ENCODE measurements at places on chromosomes 12 and 14.

DNA sequence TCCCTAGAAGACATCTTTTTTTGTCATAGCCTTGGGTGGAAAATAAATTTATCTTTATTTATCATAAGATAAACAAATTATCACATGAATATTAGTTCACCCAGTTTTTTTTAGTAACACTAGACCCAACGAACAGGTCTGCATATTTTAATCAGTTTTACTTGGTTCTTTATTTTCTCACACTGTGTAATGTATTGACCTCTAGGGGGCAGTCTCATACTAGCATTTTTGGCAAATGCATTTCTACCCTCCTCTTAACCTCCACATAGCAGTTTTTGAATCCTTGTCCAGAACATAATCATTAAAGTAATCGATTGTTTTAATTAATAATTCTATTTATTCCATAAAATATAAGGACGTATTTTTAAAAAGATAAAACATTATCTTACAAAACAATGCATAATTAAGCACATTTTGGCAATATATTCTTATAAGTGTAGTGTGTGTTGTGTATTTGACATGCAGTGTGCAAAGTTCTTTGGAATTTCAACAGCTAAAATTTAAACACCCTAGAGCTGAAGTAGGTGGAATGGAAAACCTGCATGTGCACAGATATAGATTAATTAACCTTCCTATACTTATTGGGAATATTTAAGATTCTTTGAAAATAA, 31.6 kb upstream of the PTPRQ start:
- peak; percentile 19 for DNase-seq

DNA sequence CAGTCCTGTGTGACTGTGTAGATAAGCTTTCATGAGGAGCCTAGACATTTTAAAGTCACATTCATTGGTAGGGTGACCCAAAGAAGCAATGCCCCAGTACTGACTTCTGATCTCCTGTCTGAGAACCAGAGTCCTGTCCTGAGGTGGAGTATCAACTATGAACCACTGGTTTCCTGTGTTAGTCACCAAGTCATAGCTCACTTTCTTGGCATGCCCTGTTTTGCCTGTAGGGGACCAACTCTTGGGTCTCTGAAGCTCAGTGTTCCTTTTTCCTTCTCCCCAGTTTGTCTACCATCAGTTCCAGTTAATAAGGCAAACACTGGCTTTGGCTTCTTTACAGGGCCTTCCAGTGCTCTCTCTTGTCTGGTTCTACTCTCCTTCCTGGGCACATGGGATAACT, 97.4 kb downstream of the C12orf75 start:
- peak; percentile 0 for DNase-seq

DNA sequence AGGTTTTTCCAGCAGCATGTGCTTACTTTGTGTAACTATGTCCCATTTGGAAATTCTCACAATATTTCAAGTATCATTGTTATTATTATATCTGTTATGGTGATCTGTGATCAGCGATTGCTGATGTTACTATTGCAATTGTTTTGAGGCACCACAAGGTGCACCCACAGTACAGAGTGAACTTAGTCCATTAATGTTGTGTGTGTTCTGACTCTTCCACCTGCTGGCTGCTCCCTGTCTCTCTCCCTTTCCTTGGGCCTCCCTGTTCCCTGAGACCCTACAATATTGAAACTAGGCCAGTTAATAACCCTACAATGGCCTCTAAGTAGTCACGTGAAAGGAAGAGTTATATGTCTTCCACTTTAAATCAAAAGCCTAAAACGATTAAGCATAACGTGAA, 153.9 kb downstream of the PIK3C2G start:
- DNase-seq: no peak

GRCh38 chr12:88325076-88325815, 183.1 kb downstream of the TMTC3 start:
- DNase-seq: no peak

- no peak for DNase-seq
Measured at GRCh38 chr14:100740196-100740825, 13.6 kb downstream of the DLK1 start.

DNA sequence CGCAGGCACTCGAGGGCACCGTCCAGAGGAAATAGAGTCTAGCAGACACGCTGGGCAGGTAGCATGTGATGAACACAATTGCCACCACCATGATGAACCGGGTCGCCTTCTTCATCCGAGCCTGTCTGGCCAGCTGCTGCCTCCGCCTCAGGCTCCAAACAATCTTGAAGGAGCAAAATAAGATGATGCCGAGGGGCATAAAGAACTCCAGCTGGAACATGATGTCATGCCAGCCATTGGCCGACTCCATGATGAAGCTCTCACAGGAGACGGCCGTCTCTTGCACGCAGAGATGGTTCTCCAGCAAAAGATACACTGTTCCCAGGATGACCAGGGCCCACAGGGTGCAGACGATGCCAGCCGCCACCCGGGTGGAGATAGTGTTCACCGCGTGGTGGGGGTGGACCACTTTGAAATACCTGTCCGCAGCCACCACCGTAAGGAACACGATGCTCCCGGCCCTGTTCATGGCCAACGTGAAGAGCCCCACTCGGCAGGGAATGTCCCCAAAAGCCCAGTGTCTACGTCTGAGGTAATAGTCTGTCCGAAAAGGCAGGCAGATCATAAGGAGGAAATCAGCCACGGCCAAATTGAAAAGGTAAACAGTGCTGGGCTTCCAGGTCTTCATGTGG, 945 bp downstream of the HCAR1 start:
- no peak for DNase-seq

- DNase-seq: no peak
Measured at GRCh38 chr14:99944241-99944651, 121.0 kb upstream of the EVL start.

DNA sequence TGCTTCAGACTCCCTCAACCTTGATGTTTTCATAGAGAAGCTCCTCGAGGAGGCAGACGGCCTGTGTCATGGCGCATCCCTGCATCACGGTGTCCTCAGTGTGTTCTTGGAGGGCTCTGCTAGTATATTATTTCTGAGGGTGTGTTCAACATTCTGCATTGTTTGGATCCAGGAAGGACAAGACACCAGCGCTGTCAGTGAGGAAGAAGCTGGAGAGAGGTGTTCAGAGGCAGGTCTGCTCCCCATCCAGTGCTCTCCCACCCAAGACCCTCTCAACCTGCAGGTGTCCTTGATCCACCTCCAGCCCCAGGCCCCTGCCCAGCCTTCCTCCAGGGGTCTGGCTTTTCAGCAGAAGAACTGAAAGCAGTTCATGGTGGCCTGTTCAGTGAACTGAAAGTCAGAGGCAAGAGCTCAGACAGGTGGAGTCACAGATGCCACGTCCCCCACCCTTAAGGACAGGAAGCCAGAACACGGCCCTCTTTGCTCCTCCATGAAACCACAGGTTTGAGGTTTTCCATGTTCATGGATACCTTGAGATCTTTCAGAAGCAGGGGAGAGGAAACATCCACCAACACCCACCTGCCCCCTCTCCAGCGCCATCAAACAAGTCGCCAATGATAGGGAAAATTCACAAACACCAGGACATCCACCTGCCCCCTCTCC, 37.4 kb downstream of the DIO3 start:
- no peak for DNase-seq

GRCh38 chr12:51368640-51369517, 22.3 kb downstream of the GALNT6 start:
- DNase-seq: peak; percentile 94

DNA sequence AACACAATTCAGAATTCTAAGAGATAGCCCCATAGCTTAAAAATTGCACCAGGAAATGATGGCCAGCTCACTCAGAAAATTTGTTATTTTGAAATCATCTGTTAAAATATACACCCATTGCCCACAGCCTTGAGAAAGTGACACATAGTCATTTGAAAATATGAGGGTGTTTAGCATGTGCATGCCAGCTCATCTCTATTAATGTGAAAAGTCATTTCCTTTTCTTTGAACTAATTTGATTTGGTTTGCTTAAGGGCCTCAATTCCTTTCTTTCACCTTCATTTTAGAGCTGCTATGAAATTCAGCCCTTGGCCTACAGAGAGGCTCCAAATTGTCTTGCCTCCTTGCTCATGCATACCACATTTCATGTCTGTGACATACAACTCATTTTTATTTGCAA, 241.4 kb downstream of the PHLDA1 start:
- no peak for DNase-seq

DNA sequence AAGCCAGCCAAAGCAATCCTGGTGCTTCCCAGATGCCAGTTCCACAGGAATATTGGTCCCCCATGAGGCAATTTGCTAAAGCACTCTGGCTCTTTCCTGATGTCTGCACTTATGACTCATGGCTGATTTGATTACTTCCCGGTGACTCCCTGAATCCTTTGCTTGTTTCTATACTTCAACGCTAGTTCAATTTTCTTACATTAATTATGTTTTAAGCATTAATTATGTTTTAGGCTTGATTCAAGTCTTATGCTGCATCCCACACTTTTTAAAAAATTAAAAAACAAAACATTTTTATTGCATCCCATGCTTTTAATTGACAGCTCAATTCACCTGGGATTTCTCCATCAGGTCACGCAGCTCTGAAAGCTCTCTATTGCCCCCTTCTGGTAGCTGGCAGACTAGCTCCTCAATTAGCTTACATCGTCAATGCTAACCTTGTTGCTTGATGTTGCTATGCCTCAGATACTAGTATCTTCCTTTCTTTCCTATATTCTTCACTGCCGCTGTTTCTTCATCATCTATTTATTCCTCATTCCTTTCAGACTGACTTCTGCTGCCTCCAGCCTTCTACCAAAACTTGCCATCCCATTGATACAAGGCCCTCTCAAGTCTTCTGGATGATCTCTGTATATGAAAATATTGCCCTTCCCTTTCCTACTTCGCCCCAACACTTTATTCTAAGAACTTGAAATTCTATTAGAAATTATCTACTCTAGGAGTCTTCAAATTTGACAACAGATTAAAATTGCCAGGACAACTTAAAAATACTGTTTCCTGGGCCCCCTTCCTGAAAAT, 32.0 kb downstream of the TSHR start:
- peak; percentile 77 for DNase-seq

DNA sequence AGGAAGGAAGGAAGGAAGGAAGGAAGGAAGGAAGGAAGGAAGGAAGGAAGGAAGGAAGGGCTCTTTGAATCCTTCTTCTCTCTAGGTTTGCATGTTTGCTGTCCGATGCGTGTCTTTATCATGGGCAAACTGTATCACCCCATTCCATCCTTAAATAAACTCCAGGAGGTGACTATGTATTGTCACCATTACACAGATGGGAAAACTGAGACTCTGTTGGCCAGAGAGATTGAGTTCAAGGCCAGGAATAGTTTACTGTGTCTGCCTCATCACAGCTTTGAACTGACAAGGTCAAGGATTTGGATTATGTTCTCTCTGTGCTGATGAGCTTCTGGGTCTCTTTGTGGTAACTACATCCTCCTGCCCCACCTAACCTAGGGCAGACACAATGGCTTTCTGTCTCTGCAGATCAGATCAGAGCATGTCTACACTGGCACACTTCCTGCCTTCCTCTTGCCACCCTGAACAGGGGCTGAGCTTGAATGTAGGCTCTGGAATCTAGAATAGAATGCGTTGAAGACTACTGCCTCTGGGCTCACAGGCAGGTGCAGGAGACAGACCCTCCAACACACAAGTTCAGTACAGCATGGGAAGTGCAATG, 78.9 kb upstream of the MAP1LC3B2 start:
- DNase-seq: no peak

- DNase-seq: no peak
Measured at GRCh38 chr12:46410495-46410894, 37.9 kb upstream of the SLC38A2 start.

DNA sequence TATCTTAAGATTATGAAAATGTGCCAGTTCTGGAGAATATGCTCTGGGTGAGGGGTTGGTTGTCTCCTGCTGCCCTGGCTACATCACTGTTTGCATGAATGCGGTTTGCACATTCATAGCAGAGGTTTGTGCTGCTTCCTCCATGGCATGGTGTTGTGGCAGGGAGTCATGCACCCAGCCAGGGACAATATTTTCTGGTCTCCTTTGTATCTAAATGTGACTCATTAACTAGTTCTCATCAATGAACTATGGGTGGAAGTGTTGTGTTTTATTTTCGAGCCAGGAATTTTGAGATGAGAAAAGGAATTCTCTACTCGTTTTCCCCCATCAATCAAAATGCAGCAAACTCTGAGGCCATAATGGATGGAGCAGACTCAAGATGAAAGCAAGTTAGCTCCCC, 527.3 kb downstream of the SNAPC1 start:
- no peak for DNase-seq
